Activated CD4-positive, alpha-beta T cell treated with anti-CD3 and anti-CD28 coated beads for 24 hours (primary cell): ENCODE measurements at places on chromosomes 2 and 18.

- DNase-seq = no peak
These were observed 20.5 kb downstream of the PUM2 start for GRCh38 chr2:20330192-20330591.

- no peak for DNase-seq
These were observed 53.1 kb downstream of the ZNF521 start for GRCh38 chr18:25298853-25299274.

GRCh38 chr2:146385031-146385430 is 1459.8 kb upstream of the ACVR2A start:
- no peak for DNase-seq

DNA sequence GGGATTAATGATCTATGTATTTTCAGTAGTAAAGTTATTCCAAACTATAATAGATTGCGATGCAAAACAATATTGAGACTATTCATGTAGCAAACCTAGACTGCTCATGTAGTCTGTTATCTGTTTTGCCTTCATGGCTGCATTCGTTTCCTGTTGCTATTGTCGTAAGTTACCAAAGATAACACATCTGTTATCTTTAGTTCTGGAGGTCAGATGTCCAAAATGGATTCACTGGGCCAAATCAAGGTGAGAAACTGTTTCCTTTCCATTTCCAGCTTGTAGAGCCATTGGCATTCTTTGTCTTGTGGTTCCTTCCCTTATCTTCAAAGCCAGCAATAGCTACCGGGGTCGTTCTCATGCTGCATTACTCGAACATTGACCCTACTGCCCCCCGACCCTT is 20.9 kb downstream of the ITGAV start:
- DNase-seq = no peak

DNA sequence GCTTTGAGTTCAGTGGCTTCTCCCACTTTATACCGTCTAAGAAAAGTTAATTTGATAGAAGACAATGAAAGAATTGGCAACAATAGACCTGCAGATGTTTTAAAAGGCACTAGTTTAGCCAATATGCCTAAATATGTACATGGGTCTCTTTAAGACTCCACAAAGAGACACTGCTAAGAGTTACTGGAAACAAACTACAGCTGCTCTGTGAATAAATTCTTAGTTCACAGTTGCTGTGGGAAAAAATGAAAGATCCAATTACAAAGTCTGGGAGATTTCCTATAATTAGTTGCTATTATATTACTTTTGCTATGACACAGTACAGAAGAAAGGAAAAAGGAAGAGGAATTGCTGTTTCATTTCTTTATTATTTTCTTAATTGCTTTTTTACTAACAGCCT is 34.3 kb downstream of the SCN9A start:
- DNase-seq = no peak

DNA sequence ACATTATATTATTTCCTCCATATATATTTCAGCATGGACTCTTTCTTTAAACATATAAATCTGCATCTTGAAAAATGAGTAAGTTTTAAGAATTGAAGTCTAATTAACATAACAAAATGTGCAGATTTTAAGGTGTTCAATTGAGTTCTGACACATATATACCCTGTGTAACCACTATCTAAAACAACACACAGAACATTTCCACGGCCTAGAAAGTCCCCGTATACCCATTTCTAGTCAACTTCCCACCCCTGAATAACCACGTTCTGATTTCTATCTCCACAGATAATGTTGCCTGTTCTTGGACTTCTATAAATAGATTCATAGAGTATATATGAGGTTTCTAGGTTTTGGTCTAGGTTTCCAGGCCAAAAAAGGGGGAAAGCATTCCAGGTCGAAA is 87.5 kb downstream of the AAK1 start:
- DNase-seq = no peak

GRCh38 chr2:75549401-75550253 is 11.1 kb downstream of the EVA1A start:
- DNase-seq = no peak

DNA sequence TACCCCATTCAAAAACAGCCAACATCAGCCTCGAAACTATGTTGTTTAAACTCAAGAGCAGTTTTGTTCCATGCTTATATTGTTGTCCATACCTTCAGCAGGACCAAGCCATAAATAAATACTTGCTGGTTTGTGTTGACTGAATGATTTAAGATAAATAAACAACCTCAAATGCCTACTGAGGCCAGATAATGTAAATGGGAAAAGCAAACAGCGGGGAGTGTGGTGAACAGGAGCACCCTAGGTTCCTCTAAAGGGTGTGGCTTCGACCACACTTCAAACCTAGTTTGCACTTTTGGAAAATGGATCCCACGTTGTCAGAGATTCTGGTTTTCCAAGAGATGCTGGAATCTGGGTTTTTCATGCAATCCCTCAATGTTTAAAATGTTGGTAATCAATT is 1.7 kb upstream of the PMAIP1 start:
- DNase-seq = no peak

DNA sequence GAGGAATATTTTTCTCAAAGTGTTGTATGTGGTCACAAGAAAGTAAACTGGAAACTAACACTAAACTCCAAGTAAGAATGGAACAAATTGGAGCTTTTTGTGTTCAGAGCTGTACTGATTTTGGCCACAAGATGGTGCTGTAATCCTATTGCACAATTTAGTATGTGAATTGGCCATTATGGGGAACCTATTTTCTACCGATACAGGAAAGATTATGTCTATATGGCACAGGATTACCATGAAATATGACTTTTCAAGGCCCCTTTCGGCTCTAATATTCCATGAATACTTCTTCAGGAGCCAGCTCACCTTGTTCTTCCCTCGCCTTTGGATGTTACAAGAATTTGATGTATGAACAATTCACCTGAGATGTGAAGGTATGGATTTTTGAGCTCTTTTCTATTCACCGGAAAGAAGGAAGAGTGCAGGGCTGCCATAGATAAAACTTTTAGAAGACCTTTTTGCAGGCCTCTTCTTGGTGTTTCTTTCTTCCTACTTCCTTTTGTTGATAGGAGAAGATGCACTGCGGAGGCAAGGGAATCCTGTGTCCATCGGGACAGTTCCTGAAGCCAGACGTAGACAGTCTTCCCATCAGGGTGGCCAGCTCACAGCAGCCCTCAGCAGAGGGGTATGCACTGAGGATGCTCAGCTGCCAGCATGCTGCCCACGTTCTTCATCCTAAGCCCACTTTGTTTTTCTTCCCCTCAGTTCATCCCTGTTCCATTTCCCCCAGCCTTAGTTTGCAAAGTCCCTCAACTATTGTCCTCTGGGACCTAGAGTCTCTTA is 13.3 kb downstream of the MRPL44 start:
- peak; percentile 27 for DNase-seq

- no peak for DNase-seq
These were observed 105.7 kb upstream of the TEX51 start for GRCh38 chr2:126792993-126793392.

DNA sequence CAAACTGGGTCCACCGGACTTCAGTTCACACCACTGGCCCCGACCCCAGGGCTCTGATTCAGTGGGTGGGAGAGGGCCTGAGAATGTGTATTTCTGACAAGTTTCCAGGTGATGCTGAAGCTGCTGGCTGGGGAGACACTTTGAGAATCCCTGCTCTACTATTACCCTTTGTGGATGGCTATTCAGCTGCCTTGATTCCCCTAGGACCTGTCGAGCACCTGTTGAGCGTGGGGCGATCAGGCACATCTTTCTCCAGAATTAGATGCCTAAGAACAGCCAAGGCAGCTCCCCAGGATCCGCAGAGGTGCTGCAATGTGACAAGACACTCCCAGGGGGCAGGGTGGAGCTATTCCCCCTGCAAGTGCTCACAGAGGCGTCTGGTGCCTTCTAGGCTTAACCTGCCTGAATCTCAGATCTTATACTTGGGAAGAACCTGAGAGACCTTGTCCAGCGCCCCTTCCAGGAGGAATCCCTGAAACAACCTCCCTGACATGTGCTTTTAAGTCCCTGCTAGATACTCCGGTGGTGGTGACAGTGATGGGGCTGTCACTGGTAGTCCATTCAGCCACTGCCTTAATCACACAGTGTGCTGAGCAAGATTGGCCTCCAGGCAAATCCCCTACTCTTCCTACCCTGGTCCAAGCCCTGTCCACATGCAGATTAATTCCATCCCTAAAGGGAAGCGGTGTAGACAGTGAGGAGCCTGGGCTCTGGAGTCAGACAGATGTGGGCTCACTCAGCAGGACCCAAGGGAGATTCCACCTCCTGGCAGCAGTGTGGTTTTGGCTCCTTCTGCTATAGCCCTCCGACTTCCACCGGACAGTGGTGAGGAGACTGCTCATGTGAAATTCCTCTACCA is 43.4 kb upstream of the OTOF start:
- DNase-seq = no peak

GRCh38 chr2:98708396-98709186 is 22.3 kb downstream of the MGAT4A start:
- DNase-seq = no peak

DNA sequence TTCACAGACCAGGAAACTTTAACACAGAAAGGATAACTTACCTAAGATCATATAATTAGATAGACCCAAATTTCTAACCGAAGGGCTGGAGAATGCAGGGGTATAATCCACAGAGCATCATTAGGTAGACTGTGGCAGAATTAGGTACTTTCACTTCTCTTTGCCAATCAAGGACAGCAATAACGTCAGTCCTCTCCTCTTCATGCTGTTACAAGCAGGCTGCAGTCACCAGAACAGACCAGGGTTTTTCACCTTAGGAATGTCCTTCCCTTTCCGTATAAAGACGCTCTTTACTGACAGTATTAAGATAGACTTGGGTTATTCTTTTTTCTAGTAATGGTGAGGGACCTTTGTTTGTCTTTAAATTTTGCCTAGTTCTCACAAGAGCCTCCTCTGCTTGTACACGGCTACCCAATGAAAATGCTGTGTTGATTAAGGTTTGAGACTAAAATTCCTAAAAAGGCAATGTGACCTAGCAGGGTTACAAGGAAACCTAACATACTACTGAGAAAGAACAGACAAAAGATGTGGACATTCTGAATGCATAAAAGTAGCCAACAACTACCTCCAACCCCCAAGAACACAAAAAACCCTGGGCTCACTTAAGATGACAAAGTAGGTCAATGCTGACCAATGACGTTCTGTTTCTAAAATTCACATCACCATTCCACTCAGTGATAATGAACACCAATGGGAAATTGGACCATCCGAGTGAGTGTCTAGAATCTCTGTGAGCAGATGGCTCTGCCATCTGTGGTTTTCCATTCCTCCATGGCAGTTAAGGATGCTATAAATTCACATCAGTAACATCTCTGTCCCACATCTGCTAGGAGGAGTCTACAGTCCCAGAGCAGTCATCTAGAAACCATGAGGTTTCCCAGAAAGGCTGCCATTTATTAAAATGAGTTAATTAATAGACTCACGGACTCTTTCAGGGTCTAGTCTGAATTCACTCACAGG is 2.1 kb downstream of the PDIA6 start:
- DNase-seq = no peak

DNA sequence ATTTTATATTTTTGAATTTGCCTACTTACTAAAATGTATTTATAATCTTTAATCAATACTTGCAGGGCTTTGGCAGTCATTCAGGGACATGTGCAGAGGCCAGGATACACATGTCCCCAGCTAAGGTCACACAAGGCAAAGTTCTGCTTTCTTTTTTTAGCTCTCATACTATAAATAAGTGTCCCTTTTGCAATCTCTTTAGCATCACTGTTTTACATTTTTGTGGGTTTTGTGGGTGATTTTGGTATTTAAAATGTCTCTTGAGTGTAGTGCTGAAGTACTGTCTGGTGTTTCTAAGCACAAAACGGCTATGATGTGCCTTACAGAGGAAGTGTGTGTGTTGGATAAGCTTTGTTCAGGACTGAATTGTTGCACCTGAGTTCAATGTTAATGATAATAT is 309.0 kb upstream of the GULP1 start:
- no peak for DNase-seq

DNA sequence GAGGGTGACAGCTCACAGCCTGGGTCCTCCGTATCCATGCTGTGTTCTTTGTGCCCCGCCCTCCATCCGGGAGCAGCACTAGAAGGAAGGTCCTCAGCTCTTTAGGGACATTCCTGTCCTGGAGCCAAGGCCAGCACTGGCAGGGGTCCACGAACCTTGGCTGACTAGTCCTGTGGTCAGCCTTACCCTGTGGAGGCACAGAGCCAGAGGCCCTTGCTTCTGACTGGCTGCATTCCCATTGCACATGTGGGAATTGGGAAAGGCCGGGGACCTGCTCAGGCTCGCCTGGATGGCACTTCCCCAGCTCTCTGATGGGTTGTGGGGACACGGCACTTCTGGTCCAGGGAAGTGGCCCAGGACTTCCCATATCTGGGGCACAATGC is 24.9 kb upstream of the RHOB start:
- DNase-seq = no peak

DNA sequence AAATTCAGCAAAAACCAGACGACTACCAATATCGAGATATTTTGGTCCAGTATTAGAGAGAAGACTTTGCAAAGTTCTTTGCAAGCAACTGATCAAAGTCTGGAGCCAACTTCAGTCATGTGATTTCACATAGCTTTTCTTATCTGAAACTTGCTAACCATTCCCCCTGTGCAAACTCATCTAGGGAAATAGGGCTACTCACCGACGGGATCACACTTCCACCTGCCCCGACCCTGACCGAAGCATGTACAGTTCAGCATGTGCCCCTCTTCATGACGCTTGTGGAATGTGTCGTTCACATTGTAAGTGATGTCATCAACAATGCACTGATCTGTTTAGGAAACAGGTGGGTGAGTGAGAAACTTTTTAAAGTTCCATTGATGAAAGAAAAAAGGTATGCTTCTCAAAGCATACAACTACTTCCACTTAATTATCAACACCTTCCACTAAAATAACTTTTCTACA is 15.4 kb downstream of the FN1 start:
- DNase-seq = no peak

DNA sequence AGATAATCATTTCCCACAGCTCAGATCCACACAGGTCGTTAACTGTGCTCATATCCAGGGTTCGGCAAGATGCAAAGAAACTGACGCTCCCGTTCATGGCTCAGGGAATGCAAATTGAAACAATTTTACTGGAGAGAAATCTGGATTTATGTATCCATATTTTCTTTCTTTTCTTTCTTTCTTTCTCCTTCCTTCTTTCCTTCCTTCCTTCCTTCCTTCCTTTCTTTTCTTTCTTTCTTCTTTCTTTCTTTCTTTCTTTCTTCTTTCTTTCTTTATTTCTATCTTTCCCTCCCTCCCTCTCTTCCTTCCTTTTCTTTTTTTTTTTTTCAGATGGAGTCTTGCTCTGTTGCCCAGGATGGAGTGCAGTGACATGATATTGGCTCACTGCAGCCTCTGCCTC is 20.0 kb upstream of the POMC start:
- DNase-seq = no peak

DNA sequence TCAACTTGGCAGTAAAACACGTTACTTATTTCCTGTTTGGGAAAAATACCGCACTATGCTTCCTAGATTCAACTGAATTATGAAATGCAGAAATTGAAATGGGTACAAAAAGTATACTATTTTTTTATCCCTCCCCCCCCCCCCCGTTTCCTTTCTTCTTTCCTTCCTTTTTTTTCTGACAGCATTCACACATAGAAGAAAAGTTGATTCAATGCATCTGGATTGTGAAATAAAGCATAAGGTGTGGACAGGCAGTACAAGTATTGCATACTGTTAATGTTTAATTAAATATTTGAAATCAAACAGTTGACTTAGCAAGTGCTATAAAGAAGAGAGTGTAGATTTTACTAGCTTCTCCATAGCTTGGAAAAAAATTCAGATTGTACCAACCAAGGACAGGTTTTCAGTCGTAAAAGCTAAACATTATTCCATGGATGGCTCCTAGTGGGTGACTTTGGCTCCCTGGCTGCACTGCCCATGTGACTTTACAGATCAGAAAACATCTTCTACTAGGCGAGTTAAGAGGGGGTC is 21.6 kb upstream of the AGFG1 start:
- no peak for DNase-seq
